Prostate gland (tissue), 2 donors: ENCODE measurements at places on chromosomes 2 and 18. TPM values are rescaled to one million over a fixed set of nuclear protein-coding genes. Genes with fewer than 3 reads are reported as not detected.
A peak's percentile ranks its signal among the peaks of the same experiment; 100 is the strongest.

DNA sequence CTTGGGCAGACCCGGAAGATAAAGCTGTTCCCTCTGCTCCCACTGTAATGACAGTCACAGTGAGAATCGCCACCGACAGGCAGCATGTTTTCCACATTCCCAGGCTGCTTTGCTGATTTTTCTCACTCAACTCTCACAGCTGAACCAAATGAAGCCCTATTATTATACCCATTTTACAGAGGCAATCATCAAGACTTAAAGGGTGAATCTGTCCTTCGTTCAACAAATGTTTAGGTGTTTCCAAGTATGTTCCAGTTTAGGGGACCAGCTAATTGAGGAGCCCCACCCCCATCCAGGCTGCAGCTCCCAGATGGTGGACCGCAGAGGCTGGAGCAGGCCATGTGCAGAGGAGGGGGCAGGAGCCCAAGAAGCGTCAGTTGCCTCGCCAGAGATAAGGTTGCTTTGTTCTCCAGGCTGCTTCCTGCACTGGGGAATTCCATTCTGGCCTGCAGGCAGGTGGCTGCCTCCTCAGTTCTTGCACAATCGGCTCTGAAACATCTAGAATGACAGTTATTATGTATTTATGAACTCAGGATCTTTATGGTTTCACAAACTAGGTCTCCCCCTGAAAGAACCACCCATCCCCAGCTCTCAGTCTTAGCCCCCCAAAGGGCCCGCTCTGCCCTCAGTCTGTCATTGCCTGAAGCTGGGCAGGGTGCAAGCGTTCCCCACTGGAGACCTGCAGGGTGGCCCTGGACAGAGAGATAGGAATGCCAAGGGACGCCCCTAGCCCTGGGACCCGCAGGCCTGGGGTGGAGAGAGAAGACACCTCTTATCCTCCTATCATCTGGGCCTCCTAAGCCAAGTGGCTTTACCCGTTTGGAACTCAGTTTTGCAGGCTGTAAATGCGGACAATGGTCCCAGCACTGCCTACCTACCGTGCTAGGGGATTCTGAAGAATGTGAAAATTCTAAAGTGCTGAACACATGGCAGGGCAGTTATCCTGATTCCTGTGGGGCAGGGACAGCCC is 49.1 kb upstream of the MYCN start:
- DNase-seq = peak; percentile 40
- peaks cover 3% of the 10 kb centered on the region for H3K4me1 ChIP-seq
- no peaks in the 10 kb centered on the region for H3K27me3 ChIP-seq
- peak overlapping the region; percentile 57 for H3K27ac ChIP-seq

RAMP1 gene
- 75.3 TPM for total RNA-seq

DNA sequence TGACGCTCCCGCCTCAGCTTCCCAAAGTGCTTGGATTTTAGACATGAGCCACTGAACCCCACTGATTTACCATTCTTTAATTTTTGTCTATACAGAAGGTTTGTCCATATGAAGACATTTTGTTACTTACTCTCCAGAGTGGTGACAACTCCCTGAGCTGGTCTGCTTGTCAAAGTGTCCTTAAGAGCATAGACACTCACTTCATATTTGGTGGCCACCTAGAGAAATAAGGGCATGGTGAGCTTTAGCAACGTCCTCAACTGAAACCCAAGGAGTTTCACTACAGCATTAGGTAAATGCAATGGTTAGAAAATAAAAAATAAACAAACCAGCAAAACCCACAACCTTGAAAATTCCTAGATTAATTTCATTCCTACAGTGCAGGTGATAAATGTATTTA is 57.8 kb downstream of the FN1 start:
- no peak overlapping the region for H3K4me3 ChIP-seq
- H3K36me3 ChIP-seq = no peaks in the 10 kb centered on the region
- no peaks in the 10 kb centered on the region for H3K4me1 ChIP-seq
- DNase-seq = no peak

DNA sequence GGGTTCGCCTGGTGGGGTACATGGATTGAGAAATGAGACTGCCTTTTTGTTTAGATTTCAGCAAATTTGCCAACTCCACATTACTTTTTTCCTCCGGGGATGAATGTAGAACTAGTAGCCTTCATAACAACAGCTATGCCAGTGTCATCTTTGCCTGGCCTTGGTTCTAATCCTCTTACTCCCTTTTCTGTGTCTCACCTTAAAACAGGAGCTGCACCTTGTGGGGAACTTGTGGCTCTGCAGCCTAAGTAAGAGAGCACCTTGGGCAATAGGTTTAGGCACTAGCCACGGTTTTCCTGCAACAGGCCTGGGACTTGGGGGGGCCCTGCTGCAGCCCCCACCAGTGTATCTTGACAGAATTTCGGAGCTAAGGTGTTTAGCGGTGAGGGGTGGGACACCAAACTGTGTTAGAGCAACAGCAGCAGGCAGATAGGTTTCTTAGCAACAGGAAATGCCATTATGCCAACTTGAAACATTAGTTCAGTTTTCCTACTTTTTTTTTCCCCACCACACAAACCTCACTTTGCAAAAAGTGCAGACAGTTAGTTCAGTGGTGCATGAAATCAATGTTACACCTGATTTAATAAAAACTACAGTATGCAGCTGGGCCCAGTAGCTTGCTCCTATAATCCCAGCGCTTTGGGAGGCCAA is 173.7 kb downstream of the PRKCE start:
- H3K27ac ChIP-seq = peak overlapping the region; percentile 50
- no peak for DNase-seq
- H3K27me3 ChIP-seq = no peaks in the 10 kb centered on the region

RSAD2 gene
- 3.3 TPM for total RNA-seq

- DNase-seq = no peak
- H3K27ac ChIP-seq = no peak overlapping the region
- no peaks in the 10 kb centered on the region for H3K27me3 ChIP-seq
- H3K36me3 ChIP-seq = no peaks in the 10 kb centered on the region
- no peaks in the 10 kb centered on the region for H3K4me1 ChIP-seq
Measured at GRCh38 chr18:41499345-41499744, 455.7 kb upstream of the PIK3C3 start.

SPC25 gene
- 2.2 TPM for total RNA-seq

TUBA3E gene
- total RNA-seq = 32.6 TPM

UGT1A3 gene
- not detected for total RNA-seq

GRCh38 chr2:98895221-98895620 is 40.8 kb downstream of the CRACDL start:
- H3K4me1 ChIP-seq = no peaks in the 10 kb centered on the region
- no peak for DNase-seq
- H3K27ac ChIP-seq = no peak overlapping the region
- no peaks in the 10 kb centered on the region for H3K27me3 ChIP-seq
- H3K36me3 ChIP-seq = no peaks in the 10 kb centered on the region

- H3K27me3 ChIP-seq = peaks cover 4% of the 10 kb centered on the region
- H3K27ac ChIP-seq = no peak overlapping the region
- H3K4me1 ChIP-seq = no peaks in the 10 kb centered on the region
- H3K4me3 ChIP-seq = no peak overlapping the region
- DNase-seq = no peak
Measured at GRCh38 chr2:70934981-70935380, 719 bp upstream of the ATP6V1B1 start.

DNA sequence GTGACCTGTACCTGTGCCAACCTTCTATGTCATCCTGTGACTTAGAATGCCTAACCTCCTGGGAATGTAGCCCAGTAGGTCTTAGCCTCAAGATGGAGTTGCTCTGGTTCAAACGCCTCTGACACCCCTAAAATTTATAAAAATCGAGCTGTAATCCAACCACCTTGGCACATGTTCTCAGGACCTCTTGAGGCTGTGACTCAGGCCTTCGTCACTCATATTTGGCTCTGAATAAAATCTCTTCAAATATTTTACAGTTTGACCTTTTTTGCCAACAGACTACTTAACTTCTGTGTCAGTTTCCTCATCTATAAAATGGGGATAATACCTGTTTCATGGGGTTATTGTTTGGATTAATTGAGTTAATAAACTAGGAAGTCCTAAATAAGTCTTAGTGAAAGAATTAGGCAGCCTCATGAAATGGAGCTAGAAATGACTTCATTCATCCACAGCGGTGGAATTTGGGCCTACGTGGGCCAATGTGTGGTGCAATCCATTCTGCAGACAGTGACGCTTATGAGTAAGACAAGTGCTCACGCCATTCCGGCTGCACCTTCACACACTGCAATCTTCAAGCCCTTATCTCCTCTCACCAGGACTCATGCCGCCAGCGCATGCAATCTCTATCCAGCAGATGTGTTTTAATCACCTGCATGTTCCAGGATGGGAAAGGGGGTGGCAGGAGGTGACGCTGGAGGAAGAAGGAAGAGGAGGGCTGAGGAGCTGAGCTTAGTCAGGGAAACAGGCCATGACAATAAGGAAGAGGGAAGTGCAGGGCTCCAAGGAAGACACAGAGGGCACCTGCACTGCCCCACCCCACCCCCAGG is 2.0 kb upstream of the UBE2F start:
- no peaks in the 10 kb centered on the region for H3K36me3 ChIP-seq
- H3K4me3 ChIP-seq = no peak overlapping the region
- H3K27ac ChIP-seq = no peak overlapping the region

SPATS2L gene
- total RNA-seq = 88.7 TPM

- H3K36me3 ChIP-seq = no peaks in the 10 kb centered on the region
- H3K4me1 ChIP-seq = no peaks in the 10 kb centered on the region
- no peak overlapping the region for H3K27ac ChIP-seq
- no peak for DNase-seq
- H3K4me3 ChIP-seq = no peak overlapping the region
Measured at GRCh38 chr2:109133746-109134145, 4.7 kb downstream of the SH3RF3 start.

DNA sequence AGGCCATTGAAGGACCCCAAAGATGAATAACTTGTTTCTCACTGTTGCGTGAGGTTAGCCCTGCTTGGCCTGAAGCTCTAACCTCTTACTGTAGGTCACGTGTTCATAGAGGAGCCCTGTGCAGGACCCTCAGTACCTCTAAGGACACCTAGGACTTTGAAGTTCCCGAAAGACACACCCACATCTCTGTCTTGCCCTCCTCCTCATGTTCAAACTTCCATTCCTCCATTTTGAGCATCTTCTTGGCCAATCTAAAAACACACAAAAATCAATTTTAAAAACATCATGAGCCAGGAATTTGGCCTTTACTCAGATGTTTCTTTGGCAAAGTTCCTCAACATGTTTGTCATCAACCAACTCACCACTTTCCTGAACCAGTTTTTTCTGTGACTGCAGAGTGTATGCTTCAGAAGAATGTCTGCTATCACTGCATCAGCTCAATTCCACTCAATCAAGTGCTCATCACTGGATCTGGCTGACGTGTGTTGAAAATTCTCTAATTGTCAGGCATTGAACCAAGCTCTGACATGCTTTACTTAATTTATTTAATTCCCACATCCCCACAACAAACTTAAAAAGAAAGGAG is 101.6 kb downstream of the AP1S3 start:
- H3K27me3 ChIP-seq = no peaks in the 10 kb centered on the region
- no peak for DNase-seq
- no peak overlapping the region for H3K27ac ChIP-seq
- H3K4me1 ChIP-seq = no peaks in the 10 kb centered on the region

GRP gene
- not detected for total RNA-seq

DNA sequence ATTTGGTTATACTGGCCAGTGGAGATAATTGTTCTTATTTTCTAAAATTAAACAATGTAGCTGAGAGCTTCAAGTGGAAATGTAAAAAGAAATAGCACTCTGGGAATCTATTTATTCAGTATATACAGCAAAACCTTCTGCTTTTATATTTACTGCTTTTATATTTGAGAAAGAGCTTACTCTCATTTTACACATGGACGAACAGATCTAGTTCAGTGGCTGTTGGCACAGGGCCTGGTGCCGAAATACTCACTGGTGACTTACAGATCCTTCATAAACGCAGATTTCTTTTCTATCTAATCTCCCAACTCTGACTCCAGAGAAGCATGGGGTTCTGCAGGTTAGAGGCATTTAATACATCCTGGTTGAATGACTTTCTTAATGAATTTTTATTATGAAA is 266.2 kb downstream of the ASXL3 start:
- no peaks in the 10 kb centered on the region for H3K27me3 ChIP-seq
- H3K27ac ChIP-seq = no peak overlapping the region
- no peak overlapping the region for H3K4me3 ChIP-seq
- no peak for DNase-seq
- no peaks in the 10 kb centered on the region for H3K36me3 ChIP-seq

- H3K4me3 ChIP-seq = no peak overlapping the region
- no peaks in the 10 kb centered on the region for H3K36me3 ChIP-seq
- H3K27ac ChIP-seq = no peak overlapping the region
- no peaks in the 10 kb centered on the region for H3K4me1 ChIP-seq
Measured at GRCh38 chr18:36374262-36374661, 76.7 kb downstream of the FHOD3 start.

GRCh38 chr2:54773838-54774237 is 50.4 kb downstream of the EML6 start:
- no peak overlapping the region for H3K27ac ChIP-seq
- H3K4me3 ChIP-seq = no peak overlapping the region
- H3K36me3 ChIP-seq = no peaks in the 10 kb centered on the region
- DNase-seq = no peak
- H3K4me1 ChIP-seq = no peaks in the 10 kb centered on the region
- H3K27me3 ChIP-seq = no peaks in the 10 kb centered on the region

GRCh38 chr2:158815166-158815565 is 20.0 kb downstream of the DAPL1 start:
- no peak for DNase-seq
- H3K27ac ChIP-seq = no peak overlapping the region
- no peaks in the 10 kb centered on the region for H3K4me1 ChIP-seq

EIF2AK3 gene
- total RNA-seq = 39.1 TPM

GRCh38 chr2:182428476-182428875 is 1.6 kb upstream of the PDE1A start:
- no peaks in the 10 kb centered on the region for H3K36me3 ChIP-seq
- H3K27me3 ChIP-seq = no peaks in the 10 kb centered on the region
- no peak overlapping the region for H3K27ac ChIP-seq
- DNase-seq = no peak
- no peaks in the 10 kb centered on the region for H3K4me1 ChIP-seq

DNA sequence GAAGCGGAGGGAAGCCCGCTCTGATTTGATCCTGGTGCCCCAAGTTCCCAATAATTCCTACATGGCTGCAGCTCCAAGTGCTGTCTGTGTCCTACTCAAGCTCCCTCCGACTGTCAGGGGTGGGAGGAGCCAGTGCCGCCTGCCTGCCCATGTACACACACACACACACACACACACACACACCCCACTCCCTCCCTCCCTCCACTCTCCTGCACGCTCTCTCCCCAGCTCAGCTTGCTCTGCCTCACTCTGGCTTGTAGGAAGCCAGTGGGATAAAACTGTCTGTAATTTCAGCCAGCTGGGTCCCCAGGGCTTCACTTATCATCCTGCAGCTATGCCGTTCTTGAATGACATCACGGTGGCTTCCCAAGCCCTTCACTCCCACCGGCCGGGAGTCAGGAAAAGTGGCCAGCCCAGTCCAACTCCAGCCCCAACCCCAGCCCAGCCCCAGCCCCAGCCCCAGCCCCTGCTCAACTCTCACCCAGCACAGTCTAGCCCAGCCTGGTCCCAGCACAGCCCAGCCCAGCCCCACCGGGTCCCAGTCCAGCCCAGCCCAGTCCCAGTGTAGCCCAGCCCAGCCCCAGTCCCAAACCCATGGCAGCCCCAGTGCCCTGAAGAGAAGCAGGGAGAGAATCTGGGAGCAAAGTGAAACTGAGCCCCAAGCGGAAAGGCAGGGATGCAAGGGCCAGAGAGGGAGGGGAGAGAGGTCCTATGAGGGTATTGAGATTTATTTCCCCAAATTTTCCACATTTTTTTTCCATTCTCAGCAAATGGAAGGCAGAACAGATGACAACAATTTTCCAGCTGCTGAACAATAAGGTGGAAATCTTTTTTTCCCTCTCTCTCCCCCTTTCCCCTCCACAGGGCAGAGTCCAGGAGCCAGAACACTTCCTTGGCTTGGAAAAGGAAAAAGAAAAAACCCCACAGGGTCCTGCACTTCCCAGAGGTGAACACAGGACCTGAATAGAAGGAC is 144.0 kb downstream of the TNS1 start:
- H3K4me1 ChIP-seq = no peaks in the 10 kb centered on the region
- no peak overlapping the region for H3K4me3 ChIP-seq
- no peaks in the 10 kb centered on the region for H3K27me3 ChIP-seq
- peak overlapping the region; percentile 22 for H3K27ac ChIP-seq
